ENCODE measurements at places on chromosomes 16 and 17. TPM values are rescaled to one million over a fixed set of nuclear protein-coding genes. Genes with fewer than 3 reads are reported as not detected.

DNA sequence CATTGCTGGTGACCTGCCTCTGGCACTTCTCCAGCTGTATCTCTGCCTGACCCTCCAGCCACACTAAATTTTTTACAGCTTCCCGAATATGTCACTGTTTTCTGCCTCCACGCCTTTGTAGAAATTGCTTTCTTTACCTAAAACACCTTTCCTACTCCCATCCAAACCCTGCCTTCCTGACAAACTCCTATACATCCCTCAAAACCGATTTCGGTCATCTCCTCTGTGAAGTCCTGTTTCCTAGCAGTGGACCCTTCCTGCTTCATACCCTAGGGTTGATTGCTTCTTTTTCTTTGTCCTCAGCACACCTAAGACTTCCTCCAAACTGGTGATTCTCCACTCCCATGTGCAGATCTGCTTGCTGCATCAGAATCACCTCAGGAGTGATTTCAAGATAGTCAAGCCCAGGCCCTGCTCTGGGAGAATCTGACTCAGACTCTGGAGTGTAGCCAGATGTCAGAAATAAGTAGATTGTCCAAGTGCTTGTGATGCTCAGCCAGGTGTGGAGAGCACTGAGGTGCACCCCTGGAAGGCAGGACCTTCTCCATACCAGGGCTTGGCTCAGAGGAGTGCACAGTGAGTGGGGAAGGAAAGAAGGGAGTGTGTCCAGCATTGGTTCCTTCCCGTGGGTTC, 184.2 kb downstream of the COPRS start:
- peaks cover under 1% of the 10 kb centered on the region for H3K27me3 ChIP-seq
- H3K4me1 ChIP-seq = no peaks in the 10 kb centered on the region
- no peak overlapping the region for H3K4me3 ChIP-seq
- H3K27ac ChIP-seq = no peak overlapping the region

DNA sequence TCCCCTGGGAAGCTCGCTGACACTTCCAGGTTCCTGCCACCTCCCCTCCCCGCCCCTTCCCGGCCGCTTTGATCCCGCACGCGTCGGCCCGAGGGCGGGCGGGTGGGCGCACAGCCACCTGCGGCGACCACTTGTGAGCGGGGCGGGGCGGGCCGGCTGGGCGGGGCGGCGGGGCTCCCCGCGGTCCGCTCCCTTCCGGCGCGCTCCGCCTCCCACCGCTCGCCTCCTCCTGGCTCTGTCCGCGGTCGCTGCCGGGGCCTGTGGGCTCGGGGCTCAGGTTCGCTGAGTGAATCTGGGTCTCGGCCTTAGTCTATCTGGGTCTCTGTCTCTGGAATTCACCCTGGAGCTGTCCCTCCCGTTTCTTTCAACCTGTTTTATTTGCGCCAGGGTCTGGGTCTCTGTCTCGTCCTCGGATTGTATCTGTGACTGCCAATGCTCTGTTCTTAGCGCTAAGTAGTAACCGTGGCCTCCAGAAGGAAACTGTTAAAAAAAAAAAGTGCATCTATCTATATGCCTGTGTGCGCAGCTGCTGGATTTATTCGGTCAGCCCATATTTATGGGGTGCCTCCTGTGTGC, 2.7 kb upstream of the HES7 start:
- peaks cover 20% of the 10 kb centered on the region for H3K27me3 ChIP-seq
- no peaks in the 10 kb centered on the region for H3K36me3 ChIP-seq
- no peak overlapping the region for H3K27ac ChIP-seq
- peaks cover 54% of the 10 kb centered on the region for H3K4me1 ChIP-seq
- peak; percentile 31 for DNase-seq

DNA sequence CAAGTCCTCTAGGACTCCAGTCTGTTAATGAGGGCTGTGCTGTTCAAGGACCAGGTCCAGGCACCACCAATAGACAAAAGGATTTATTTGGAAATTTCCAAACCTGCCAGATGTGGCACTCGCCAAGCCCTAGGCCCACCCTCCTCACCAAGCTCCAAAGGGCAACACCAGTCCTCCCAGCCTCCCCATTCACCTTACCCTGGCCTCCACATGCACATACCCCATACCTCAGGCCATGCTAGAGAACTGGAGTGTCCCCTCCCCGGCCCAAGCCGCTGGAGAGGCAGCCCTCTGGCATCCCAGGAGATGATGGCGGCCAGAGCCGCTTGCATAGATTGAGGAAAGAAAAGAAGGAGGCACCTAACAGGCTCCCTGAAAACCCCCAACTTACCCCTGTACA, 4.6 kb upstream of the FTSJ3 start:
- peaks cover 63% of the 10 kb centered on the region for H3K4me1 ChIP-seq
- peak overlapping the region; percentile 4 for H3K27ac ChIP-seq
- no peak overlapping the region for H3K4me3 ChIP-seq
- no peaks in the 10 kb centered on the region for H3K27me3 ChIP-seq

DNA sequence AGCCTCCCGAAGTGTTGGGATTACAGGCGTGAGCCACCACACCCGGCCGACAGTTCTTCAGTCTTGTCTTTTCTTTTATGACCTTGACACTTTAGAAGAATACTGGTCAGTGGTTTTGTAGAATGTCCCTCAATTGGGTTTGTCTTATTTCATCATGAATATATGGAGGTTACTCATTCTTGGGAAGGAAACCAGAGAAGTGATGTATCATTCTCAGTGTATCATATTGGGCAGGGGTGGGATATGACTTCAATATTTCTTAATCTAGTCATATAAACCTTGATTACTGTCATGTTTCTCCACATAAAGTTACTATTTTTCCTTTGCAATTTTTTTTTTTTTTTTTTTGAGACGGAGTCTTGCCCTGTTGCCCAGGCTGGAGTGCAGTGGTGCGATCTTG, 36.9 kb downstream of the SNTB2 start:
- no peak overlapping the region for H3K27ac ChIP-seq
- H3K4me1 ChIP-seq = no peaks in the 10 kb centered on the region
- DNase-seq = no peak
- H3K36me3 ChIP-seq = no peaks in the 10 kb centered on the region
- H3K4me3 ChIP-seq = no peak overlapping the region

The MVP gene
- polyA plus RNA-seq = 172 TPM

DNA sequence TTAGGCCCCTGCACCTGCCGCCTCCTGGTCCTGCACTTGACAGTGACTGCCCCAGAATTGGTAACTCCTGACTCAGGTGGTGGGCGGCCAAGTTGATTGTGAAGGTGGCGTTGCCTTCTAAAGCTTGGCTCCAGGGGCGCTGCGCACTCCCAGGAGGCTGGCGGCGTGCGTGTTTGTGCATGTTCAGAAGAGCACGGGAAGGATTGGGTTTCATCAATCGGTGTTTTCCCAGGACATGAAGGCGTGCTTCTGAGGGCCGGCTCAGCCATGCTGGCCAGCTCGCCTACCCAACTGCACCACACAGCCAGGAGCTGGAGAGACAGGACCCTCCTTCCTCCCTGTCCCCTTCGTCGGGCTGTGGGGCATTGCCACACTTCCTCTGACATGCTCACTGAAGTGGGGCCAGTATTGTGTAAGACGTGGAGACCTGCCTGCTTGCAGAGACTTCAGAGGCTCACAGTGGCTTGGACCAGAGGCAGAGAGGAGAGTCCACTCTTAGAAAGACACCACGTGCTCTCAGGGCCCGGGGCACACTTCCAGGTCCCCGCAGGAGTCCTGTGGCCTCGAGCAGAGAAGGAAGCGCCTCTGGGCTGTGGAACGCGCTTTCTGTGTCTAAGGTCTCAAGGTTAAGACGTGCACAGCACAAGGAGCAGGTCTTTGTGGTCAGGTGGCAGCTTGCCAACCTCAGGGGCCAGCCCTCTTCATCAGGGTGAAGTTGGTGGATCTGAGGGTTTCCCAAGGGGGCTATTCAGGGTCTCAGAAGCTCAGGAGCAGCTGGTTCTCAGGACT, 2.8 kb downstream of the RAB40C start:
- H3K27ac ChIP-seq = no peak overlapping the region
- H3K4me1 ChIP-seq = peaks cover 23% of the 10 kb centered on the region
- H3K36me3 ChIP-seq = peaks cover 4% of the 10 kb centered on the region
- H3K27me3 ChIP-seq = no peaks in the 10 kb centered on the region
- no peak overlapping the region for H3K4me3 ChIP-seq
- DNase-seq = no peak

DNA sequence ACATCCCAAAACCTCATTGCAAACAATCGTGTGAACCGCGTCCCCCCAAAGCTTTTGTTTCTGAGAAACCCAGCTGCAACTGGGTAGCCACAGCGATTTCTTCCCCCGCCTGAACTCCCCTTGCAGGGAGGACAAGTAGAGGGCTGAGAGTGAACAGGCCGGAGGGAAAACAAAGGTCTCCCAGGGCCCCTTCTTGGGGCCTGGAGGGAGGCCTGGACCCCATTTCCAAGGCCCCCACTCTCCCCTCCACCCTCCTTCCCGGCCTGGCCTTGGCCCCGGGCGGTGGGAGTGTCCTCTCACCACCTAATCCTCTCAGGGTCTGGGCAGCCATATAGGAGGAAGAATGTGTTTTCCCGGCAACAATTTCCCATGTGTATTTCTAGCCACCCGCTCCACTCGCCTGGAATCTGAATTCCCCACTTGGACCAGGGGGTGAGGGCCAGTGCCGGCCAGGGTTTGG, 2.6 kb downstream of the GLIS2 start:
- no peak for DNase-seq
- no peak overlapping the region for H3K4me3 ChIP-seq
- no peaks in the 10 kb centered on the region for H3K36me3 ChIP-seq
- H3K27me3 ChIP-seq = no peaks in the 10 kb centered on the region
- H3K4me1 ChIP-seq = peaks cover 23% of the 10 kb centered on the region

DNA sequence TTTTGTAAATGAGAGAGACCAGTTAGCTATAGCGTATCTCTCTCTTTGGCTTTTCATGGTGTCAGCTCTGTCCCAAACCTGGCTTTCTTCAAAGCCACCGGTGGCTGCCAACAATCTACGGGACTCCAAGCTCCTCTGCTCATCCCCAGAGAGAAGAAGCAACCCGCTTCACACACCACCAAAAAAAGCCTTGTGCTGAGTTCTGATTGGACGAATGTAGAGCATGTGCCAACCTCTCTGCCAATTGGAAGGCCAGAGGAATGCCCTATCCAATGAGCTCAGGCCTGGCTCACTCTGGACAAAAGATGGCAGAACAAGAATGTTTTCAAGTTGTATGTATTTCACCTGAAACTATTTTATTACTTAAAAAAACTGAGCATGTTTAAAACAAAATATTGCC, 202.4 kb downstream of the C16orf95 start:
- no peaks in the 10 kb centered on the region for H3K4me1 ChIP-seq
- H3K27ac ChIP-seq = no peak overlapping the region
- no peak for DNase-seq
- no peaks in the 10 kb centered on the region for H3K36me3 ChIP-seq
- no peak overlapping the region for H3K4me3 ChIP-seq

The GRB7 gene
- polyA plus RNA-seq = not detected

The LDHD gene
- 0.09 TPM for polyA plus RNA-seq

GRCh38 chr17:81026266-81027036, 8.5 kb upstream of the BAIAP2 start:
- H3K36me3 ChIP-seq = no peaks in the 10 kb centered on the region
- DNase-seq = no peak
- H3K27me3 ChIP-seq = no peaks in the 10 kb centered on the region
- peaks cover 8% of the 10 kb centered on the region for H3K4me1 ChIP-seq

- DNase-seq = no peak
- no peaks in the 10 kb centered on the region for H3K27me3 ChIP-seq
- peaks cover 10% of the 10 kb centered on the region for H3K4me1 ChIP-seq
- H3K4me3 ChIP-seq = peak overlapping the region; percentile 63
- peak overlapping the region; percentile 86 for H3K27ac ChIP-seq
- H3K36me3 ChIP-seq = peaks cover 5% of the 10 kb centered on the region
Observed at GRCh38 chr17:75941442-75941819, 589 bp upstream of the FBF1 start.

The NACA2 gene
- not detected for polyA plus RNA-seq

The CBX2 gene
- polyA plus RNA-seq = not detected
